ENCODE measurements at places on chromosomes 7 and 10.

DNA sequence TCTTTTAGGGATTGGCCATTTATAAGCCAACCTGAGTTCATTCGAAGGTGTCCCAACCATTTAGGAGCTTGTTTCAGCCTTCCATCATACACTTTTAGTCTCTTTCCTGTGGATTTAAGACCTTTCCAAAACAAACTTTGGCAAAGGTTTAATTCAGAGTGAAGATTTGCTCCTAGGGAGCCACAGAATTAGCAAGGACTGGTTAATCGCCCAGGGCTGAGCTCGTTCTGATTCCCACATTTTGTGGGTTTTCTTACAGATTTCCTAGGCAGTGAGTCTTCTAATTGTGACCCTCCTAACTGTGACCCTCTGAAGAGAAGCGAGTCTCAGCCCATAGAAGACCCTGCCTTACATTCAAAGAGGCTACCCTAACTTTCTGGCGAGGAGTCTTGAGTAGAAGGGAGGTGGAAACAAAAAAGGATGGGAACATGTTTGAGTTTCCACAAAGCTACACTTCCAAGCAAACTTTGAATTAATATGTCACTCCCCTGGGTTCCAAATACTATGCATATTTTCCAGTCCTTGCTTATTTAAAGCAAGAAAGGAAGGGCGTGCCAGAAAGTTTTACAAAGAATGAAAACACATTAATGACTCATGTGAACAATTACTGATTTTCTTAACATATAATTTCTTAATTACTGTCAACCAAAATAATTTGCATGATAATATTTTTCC is 118.3 kb downstream of the ARID5B start:
- DNase-seq: no peak

DNA sequence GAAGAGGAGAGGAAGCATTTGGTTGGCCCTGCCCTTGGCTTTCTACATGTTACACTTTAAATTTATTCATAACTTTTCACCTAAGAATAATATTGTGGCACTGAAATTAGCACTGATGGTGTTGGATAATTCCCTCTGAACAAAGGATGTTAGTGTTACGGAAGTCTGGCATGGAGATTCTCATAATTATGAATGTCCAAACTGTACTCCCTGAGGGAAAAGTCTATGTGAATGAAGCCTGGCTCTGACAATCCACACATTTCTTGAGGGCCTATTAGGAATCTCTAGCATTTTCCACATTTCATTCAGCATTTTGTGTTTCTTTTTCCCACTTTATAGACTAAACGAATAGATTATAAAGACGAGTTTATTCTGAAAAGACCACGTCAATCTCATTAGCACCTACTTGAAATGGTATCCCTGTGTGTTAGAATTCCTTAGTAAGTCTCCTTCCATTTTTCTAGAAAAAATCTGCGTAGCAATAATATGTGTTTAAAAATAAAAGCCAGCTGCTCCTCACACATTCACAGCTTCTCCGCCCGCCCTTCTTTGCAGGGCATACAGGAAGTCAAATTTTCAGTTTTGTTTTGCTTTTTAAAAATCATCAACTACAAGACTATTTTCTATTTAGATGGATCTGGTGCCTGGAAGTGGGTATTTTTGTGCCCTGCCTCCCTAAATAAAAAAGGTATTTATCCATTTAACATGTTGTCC is 131.8 kb upstream of the PALS2 start:
- DNase-seq: no peak

DNA sequence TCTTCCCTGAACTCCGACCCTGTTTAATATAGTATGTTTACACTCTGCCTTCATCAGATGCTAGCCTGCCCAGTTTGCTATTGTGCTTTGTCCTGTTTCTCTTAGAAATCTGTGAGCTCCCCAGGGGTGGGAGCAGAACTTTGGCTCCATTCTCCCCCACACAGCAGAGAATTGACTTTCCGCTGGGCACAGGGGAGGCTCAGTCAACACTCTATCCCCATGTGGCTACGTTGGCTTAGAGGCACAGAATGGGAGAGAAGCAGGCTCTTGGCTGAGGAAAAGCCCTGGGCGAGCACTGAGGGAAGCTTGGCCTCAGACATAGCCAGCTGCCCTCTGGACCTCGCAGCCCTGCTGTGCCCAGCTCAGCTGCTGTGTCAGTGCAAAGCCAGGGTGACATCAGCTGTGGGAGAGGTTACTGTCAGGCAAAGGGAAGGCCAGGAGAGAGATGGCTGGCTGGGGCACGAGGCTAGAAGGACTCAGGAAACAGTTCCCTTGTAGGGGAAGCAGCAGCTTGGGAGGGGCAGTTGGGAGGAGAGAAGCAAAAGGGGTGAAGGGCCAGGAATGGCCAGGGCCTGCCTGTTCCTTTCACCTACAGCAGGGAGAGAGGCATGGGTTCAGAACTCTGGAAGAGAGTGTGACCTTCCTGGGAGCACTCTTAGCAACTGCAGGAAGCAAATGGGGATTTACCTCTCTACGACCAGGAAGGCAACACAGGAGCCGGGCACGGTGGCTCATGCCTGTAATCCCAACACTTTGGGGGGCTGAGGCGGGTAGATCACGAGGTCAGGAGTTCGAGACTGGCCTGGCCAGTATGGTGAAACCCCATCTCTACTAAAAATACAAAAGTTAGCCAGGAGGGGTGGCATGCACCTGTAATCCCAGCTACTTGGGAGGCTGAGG is 5.8 kb upstream of the SCD start:
- DNase-seq: no peak

GRCh38 chr7:109003742-109004141 is 434.1 kb downstream of the DNAJB9 start:
- no peak for DNase-seq

DNA sequence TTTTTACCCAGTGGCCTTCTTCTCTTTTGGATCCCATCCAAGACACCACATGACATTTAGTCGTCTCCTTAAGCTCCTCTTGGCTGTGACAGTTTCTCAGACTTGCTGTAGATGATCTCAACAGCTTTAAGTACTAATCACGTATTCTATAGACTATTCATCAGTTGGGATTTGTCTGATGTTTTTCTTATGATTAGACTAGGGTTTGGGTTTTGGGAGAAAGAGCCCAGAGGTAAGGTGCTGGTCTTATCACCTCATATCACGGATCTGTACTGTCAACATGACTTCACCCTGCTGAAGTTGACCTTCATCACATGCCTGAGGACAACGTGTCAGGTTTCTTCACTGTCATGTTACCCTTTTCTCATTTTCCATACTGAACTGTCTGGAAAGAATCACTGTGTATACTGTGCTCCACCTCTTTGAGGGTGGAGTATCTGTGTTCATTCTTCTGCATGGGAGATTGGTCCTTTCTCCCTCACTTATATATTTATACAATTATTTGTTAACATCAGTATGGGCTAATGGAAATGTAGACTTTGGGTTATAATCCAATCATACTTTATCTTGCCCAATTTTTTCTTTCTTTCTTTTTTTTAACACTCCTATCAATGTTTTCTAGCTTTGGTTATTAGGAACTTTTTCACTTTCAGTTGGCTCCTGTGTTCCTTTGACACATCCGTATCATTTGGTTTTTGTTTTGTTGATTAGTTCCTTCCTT is 6.4 kb upstream of the HKDC1 start:
- DNase-seq: no peak

- no peak for DNase-seq
Observed at GRCh38 chr7:22356010-22356691, 803 bp downstream of the RAPGEF5 start.

DNA sequence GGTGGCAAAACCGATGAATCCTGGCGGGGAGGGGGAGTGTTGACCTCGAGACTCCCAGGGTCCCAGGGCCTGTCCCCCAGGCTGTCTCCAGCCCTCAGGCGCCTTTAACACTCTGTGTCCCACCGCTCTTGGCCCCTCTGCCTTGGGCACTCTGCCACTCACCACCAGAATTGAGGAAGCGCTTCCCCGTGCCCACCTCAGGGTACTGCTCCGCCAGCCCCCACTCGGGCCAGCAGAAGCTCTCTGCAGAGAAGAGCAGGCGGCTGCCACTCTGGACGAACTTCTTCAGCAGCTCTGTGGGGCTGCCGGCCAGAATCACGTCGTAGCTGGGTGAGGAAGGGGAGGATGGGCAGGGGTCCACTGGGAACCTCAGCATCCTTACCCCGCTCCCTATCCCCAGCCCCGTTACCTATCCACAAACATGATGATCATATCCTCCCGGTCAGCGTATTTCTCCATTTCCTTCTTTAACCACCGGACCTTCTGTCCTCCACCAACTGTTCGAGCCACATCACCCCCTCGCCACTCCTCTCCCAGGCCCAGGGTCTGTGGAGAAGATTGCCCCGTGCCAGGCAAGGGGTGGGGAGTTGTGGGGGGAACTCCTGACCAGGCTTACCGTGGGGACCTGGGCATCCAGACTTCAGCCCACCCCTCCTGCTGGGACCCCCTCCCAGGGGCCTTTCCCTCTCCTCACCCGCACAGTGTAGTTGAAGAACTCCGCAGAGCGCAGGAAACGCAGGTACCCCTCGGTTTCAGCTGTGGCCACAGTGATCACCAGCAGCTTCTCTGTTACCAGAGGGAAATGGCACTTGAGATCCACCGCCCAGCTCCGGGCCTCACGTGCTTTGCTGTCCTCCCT is 1.2 kb downstream of the PLOD3 start:
- DNase-seq: no peak

DNA sequence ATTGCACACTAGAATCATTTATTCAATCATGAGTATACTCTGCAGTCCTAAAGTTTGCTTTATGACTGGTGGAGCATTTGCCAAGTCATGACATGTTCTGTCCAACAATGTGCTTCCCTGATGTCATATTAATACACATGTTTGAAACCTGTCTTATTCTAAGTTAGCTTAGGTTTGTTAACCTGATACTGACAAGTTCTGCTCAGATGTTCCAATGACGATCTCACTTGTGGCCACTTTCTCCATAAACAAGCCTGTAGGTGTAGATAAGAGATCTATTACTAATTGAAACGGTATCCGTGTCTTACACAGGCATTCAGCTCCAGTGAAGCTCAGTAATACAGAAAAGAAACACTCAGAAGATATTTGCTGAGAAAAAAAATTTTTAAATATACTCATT is 64.9 kb downstream of the GPR37 start:
- DNase-seq: no peak

DNA sequence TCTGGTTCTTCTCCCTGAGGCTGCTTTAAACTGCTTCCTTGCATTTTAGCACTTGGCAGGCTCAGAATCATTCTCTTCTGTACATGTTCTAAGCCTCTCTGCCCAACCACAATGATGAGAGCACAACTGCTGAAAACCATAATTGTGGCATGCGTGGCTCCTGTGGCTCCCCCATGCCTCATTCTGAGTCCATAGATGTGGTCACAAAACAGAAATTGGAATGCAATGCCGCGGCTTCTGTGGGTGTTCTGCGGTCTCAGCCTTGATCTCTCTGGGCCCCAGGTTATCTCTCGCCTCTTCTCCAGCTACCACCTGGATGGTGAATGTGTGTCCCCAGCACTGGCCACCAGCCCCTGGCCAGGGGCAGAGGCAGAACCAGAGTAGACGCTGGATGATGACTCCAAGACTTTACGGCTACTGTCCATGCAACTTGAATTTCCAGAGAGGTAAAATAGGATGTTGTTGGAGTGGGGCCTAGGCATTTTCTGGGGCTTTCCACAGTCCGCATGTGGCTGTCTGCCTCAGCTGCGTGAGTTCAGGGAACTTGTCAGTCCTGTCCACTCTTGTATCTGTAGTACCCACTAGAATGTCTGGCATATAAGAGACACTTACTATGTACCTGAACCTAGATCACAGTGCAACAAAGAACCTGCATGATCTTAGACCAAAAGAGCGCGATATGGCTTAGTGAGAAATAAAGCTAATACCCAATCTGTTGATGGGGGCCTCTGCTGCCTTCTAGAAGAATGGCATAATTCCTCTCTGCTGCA is 52.4 kb upstream of the ADRB1 start:
- DNase-seq: no peak

DNA sequence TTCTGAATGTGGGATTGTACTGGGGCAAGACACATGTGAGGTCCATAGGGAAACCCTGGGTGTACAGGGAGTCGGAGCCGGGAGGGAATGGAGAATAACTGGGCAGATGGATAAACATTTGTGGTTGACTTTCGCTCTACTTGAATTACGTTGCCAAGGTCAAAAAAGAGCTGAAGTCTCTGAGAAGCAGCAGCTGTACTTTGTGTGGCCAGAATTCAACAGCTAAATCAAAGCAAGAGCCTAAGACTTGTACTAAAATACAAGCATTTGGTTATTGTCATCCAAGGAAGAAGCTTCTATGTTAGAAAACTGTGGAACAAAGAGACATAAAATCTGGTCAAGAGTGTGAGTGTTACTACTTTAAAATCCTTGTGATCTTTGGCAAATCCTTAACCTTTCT is 457.2 kb downstream of the ARL4A start:
- no peak for DNase-seq

DNA sequence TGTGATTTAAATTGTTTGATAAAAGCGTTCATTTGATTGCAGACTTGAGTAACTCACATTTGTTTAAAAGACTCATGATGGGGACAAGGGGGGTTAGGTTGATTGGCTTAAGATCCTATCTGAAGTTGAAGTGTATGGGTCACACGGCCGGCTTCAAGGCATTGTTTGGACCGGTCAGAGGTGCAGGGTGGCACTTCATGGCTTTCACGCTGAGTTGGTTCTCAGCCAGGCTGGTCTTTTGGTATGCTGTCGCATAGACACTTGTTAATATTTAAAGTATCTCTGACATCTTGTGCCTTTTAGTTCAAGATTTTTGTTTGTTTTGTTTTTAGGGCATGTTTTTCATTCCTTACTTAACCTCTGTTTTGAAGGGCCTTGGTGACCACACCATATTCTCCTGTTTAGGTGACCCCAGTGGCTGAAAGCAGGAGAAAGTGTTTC is 58.1 kb downstream of the CCNY start:
- DNase-seq: no peak

- no peak for DNase-seq
Observed at GRCh38 chr10:64316833-64317232, 795.6 kb downstream of the REEP3 start.

- no peak for DNase-seq
Observed at GRCh38 chr7:48158404-48158803, 12.9 kb upstream of the ABCA13 start.

DNA sequence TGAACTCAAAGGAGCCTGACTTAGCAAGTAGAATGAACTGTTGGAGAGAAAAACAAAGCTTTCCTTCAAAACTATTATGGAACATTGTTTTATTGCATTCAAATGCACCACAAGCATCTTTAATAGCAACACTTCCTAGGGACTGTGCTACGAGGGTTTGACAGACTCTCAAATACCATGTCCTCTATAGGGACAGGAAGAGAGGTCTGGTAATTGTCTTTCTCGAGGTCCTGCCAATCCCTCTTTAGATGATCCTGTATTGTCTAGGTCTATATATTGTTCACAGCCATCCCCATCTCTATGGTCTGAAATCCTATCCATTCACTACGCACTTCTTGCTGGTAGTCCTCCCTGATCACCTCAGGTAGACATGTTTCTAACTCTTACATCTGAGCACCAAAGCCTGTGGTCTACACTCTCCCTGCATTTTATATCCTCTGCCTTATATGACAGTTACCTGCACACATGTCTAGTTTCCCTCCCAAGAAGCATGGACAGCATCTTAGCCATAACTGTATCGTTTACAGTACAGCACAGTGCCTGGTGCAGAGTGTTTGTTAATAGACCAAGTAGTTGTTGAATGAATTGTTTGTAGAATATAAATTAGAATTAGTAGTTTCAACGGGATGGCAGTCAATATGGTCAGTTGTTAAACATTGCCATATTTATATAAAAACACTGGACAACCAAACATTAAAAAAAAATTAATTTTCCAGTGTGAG is 21.7 kb upstream of the LRRC17 start:
- DNase-seq: no peak
